ENCODE measurements at places on chromosomes 3 and 15. TPM values are rescaled to one million over a fixed set of nuclear protein-coding genes. Genes with fewer than 3 reads are reported as not detected.

DNA sequence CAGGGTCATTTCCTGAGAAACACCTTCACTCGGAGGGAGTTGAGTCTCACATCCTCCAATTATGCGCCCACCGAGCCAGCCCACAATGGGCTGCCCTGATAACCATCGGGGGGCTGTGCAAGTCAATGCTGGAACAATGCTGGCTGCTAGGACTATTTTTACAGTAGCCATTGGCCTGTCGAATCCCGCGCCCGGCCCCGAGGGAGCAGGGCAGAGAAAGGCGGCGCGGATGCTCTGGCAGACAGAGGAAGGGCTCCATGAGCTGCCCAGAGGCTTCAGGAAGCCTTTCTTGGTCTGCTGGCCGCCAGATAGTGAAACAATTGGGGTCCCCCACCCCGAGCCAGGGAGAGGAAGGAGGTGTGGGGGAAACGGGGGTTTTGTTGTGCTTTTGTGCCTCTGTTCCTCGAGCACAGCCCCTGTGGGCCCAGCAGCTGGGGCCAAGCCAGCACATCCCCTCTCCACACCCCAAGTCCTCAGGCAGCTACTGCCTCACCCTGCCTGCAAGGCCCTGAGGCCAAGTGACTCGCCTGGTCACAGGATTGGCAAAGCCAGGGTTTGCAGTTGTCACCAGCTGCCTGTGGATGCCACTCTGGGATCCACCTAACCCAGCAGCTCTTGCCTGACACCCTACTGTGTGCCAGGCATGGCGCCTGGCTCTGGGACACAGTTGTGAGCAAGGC, 39.0 kb downstream of the SLC6A6 start:
- no peaks in the 10 kb centered on the region for H3K4me1 ChIP-seq
- no peak for DNase-seq
- H3K27ac ChIP-seq: peak overlapping the region; percentile 21
- H3K27me3 ChIP-seq: no peaks in the 10 kb centered on the region

GRCh38 chr3:128345196-128345595, 121.5 kb downstream of the DNAJB8 start:
- no peak overlapping the region for H3K4me3 ChIP-seq
- H3K4me1 ChIP-seq: no peaks in the 10 kb centered on the region
- no peaks in the 10 kb centered on the region for H3K27me3 ChIP-seq

GRCh38 chr3:157103860-157104259, 56.1 kb downstream of the CCNL1 start:
- H3K4me3 ChIP-seq: no peak overlapping the region
- H3K36me3 ChIP-seq: no peaks in the 10 kb centered on the region
- no peaks in the 10 kb centered on the region for H3K27me3 ChIP-seq
- DNase-seq: no peak
- H3K27ac ChIP-seq: peak overlapping the region; percentile 88

- no peaks in the 10 kb centered on the region for H3K4me1 ChIP-seq
- H3K27ac ChIP-seq: no peak overlapping the region
- DNase-seq: no peak
- no peak overlapping the region for H3K4me3 ChIP-seq
- H3K27me3 ChIP-seq: no peaks in the 10 kb centered on the region
- no peaks in the 10 kb centered on the region for H3K36me3 ChIP-seq
These were observed 155.6 kb downstream of the SEMA6D start for GRCh38 chr15:47872869-47873432.

- H3K4me1 ChIP-seq: no peaks in the 10 kb centered on the region
- no peak for DNase-seq
- no peak overlapping the region for H3K27ac ChIP-seq
- H3K36me3 ChIP-seq: no peaks in the 10 kb centered on the region
- H3K4me3 ChIP-seq: no peak overlapping the region
- no peaks in the 10 kb centered on the region for H3K27me3 ChIP-seq
These were observed 83.5 kb downstream of the SLC25A26 start for GRCh38 chr3:66304293-66304692.

DNA sequence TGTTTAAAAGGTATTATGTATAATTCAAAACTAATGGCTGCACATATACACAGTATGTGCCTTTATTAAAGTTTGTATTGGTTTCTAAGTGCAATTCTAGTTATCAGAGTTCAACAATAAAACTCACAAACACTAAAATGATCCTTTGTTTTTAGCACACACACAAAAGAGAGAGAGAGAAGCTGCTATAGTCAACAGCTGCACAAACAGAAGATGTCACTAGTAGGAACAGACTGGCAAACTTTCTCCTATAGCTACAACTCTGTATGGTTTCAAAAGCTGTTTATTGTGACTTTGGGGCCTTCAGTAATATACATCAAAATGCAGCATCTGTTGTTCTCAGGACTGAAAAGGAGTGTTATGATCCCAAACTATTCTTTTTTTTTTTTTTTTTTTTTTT, 6.1 kb downstream of the SECISBP2L start:
- peaks cover 40% of the 10 kb centered on the region for H3K4me1 ChIP-seq
- H3K4me3 ChIP-seq: no peak overlapping the region
- H3K36me3 ChIP-seq: no peaks in the 10 kb centered on the region

The RAB6B gene
- 0.29 TPM for total RNA-seq

The GAP43 gene
- total RNA-seq: not detected

The MYZAP gene
- 22.5 TPM for total RNA-seq

The MKRN3 gene
- total RNA-seq: 0.29 TPM

The SCN11A gene
- 1.8 TPM for total RNA-seq

The CA12 gene
- total RNA-seq: 0.29 TPM
